ENCODE measurements at places on chromosomes 6 and 20. TPM values are rescaled to one million over a fixed set of nuclear protein-coding genes. Genes with fewer than 3 reads are reported as not detected.

- no peak for DNase-seq
Observed at GRCh38 chr6:30127238-30128093, 8.5 kb upstream of the TRIM40 start.

The OLIG3 gene
- not detected for total RNA-seq

GRCh38 chr6:127317388-127318128 lies 25.9 kb downstream of the ECHDC1 start:
- no peak for DNase-seq

The DAAM2 gene
- total RNA-seq, result 1.7 TPM

GRCh38 chr20:62156592-62157386 lies 13.2 kb downstream of the SS18L1 start:
- no peak for DNase-seq

The ADGB gene
- not detected for total RNA-seq

DNA sequence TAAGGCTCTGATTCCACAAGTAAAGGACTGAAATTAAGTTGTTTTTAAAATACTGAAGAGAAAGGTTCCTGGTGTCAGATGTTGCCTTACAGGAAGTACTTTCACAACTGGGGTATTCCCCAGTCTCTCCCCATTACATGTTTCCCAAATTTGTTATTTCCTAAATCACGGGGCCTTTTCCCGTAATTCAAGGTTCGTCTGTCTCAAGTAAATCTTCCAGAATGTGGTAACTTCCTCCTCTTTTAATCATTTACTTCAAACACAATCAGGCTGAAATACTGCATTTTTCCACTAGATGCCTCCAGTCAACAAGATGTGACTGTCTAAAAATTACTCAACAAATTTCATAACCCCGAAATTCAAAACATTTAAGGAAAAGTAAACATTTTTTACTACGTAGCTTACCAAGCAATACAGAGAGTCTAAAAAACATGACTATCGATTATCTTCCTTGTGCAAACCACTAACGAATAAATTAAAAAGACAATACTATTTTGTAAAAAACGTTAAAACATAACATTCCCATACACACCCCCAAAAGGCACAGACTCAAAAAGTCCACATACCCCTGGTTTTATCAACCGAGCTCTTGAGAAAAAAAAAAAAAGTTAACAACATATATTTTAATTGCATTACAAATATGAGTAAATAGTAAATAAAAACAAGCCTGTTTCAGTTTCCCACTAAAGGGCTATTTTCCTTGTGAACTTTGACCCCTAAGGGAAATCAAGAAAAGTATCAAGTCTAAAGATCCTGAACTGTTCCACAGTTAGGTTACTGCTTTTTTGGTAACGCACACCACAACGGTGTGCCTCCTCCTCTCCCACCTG lies 1.7 kb downstream of the SOD2 start:
- peak; percentile 96 for DNase-seq

The XKR7 gene
- 0.17 TPM for total RNA-seq

GRCh38 chr20:57707849-57708693 lies 1.7 kb downstream of the PMEPA1 start:
- no peak for DNase-seq

DNA sequence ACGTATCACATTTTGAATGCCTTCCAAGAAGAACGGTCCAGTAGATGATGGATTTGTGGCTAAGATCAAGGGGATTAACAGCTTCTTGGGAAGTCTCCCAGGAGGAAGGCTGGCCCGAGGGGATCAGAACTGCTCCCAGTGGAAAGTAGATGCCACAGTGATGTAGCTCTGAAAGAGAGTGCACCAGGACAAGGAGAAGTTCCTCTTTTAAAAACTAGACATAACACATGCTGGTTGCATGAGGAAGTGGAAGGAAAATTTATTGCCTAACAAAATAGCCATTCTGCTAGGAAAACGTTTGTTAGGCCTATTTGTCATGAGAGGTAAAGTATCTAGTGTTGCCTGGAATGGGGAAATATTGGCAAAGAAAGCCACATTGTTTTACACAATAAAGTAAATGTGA lies 87.8 kb downstream of the CDH26 start:
- DNase-seq, result peak; percentile 25

The PRRT1 gene
- total RNA-seq, result not detected

DNA sequence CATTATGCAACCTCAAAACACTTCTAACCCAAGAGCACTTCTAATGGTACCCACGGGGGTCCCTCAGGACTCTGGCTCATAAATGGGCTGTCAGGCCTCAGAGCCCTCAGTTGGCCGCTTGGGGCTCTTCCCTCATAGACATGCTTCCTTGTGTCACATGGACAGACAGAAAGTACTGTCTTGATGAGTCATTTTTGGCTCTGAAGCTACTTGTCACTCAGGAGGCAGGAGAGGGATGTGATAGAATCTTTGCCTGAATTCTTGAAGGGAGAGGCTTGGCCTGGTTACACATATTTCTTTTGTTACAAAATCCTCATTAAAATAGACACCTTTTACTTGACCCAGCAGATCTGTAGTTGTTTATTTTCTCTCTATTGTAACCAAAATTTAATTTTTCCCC lies 15.1 kb upstream of the EDN1 start:
- DNase-seq, result peak; percentile 30

DNA sequence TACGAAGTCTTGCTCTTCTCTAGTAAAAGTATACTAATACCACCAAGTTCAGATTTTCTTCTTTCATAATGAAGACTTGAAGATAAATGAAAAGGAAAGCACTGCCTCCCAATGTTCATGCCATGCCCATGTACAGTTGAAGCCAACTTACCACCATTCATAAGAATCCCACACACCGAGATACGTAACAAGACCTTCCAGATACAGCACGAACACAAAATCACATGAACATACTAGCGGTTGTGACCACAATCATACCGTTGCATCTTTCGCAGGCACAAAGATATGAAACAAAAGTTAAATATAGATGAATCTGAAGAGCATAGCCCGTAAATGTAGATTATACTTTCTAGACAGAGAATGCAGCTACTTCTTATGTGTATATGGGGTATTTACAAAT lies 412.5 kb downstream of the CBLN4 start:
- no peak for DNase-seq

The KIF25 gene
- total RNA-seq, result 0.05 TPM

GRCh38 chr6:156585859-156586258 lies 191.3 kb upstream of the ARID1B start:
- no peak for DNase-seq

DNA sequence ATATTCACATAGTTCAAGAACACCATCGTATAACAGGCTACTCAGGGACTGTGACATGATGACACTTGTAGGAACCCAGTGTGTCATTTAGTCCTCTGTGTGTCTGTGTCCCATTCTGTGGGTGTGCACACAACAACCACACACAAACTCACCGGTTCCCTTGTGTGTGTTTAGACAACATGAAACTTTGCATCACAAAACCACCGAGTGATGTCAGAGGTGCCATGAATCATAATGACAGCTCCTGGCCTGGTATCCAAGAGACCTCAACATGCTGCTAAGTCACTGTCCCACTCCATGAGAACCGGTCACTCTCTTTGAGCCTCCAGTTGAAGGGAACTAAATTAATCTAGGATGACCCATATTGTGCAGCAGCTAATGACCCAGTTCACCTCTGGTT lies 421.3 kb downstream of the PREX1 start:
- DNase-seq, result peak; percentile 75

- no peak for DNase-seq
Observed at GRCh38 chr6:150156460-150156859, 13.6 kb downstream of the PPP1R14C start.

The FLRT3 gene
- 5.2 TPM for total RNA-seq

GRCh38 chr20:63490416-63490815 lies 8.5 kb downstream of the EEF1A2 start:
- DNase-seq, result no peak

DNA sequence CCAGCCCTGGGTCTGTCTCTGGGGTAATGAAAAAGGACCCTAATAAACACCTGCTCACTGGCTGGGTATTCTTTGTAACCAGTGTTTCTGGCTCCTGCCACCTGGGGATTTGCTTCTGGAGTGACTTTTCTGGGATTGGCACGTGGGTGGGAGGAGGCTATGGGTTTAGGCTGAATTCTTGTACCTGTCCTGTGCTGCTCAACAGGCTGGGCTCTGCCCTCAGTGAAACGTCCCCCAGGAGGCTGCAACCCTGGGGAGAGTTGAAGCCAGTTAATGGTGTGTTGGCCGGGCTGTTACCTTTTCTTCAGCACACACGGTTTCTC lies 6.8 kb downstream of the NPBWR2 start:
- no peak for DNase-seq

DNA sequence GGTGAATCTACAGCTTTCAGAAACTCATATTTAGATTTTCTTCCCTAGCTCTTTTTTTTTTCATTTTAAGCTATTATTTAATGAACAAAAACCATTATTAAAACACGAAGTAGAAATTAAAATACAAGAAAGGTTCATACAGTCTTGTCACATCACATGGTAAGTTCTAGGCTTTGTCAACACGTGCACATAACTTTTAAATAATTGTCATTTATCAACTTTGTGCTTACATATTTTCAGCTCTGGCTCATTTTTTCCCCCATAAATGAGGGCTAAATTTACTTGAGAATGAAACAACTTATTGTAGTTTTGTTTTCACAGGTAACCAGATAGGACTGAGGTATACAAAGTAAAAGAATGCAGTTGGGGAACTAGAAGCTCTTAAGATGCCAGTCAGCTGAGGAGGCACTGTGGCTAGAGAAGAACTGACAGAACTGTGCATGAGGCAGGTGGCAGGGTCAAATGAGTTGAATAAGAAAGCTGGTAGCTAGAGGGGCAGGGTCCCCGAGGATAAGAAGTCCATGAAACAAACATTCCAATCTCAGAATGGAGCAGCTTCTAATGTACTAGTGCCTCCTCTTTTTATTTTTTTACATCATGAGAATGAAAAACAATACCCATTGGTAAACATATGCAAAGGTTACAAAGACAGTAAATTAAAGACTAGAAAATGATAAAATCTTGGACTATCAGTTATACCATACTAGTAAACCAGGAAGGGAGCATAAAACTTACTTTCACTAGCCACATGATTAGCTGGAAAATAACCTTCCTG lies 141.5 kb downstream of the MYB start:
- no peak for DNase-seq

The ADNP gene
- 27.1 TPM for total RNA-seq

DNA sequence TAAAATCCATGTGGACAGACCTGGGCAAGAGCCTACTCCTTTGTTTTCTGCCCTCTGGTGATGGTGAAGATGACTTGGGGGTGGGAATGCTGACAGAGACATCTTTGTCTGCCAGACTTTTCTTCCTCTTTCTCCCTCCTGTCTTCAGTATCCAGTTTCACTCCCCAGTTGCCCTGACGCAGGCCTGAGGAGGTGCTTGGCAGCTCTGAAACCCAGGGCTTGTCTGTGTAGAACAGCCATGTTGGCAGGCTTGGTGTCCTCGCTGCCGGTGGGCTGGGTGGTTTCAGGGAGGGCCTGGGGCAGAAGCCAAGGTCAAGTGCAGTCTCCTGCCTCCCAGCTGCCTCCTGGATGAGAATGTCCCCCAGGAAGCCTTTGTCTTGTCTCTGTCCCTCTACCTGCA lies 22.5 kb downstream of the CCDC167 start:
- DNase-seq, result no peak

DNA sequence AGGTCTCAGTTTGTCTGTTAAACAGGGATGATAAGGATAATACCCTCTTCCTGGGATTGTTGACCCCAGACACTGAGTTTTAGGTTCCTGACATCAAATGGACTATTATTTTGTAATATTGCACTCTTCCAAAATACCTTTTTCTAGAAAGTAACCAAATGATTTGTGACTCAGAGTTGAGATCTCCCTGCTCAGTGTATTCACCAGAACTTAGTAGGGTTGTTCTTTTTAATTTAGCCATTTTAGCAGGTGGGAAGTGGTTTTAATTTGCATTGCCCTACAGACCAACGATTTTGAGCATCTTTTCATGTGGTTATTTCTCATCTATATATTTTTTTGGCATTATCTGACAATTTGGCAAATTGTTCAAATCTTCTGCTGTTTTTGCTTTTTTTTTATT lies 75.1 kb downstream of the TMEM242 start:
- no peak for DNase-seq

DNA sequence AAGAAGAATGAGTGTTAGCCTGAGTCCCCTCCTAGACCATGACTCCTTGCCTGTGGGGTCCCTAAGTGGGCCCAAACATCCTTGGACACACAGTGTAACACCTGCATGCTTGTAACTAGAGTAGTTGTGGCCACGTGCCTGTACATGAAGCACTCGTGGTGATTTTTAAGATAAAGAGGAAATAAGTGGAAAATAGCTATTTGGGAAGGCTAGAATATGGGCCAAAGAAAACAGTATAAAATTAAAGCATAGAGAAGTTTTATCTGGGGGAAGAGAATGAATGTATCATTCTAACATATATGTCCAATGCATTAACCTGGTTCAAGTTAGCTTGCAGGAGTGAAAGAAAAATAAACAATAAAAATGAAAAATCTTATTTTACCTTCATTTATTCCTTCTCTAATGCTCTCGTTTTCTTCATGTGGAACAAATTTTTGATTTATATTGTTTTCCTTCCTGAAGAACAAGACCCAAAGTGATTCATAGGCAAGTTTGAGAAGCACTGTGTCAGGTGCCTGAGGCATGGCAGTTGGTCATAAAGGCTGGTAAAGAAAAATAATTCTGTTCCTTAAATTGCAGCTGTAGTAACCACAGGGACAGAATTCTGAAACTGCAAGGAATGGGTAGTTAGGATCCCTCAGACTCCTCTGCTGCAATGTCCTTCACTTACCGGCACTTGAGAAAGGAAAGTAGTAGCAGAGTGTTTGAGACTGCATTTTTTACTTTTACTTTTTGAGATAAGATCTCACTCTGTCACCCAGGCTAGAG lies 8.5 kb upstream of the CST3 start:
- peak; percentile 79 for DNase-seq

The WFDC12 gene
- not detected for total RNA-seq

The SCUBE3 gene
- total RNA-seq, result 0.17 TPM

The BMP7 gene
- total RNA-seq, result not detected

DNA sequence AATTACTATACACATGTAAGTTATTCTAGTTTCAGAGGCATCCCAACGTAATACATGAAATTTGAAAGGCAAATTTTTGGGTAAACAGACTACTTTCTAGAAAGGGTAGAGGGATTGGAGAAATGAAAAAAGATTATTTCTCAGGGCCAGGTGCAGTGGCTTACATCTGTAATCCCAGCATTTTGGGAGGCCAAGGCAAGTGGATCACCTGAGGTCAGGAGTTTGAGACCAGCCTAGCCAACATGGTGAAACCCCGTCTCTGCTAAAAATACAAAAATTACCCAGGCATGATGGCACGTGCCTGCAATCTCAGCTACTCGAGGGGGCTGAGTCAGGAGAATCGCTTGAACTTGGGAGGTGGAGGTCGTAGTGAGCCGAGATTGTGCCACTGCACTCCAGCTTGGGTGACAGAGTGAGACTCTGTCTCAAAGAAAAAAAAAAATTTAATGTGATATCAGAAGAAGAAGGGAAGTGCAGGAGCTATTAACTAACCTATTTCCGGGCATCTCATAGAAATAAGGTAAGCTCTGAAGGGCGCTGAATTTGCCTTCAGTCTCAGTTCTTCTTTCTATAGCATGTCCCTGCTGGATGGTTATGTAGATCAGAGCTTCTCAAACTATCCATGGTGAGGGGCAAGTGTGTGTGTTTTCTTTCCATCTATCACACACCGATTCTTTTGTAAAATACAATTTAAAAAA lies 100.3 kb upstream of the MTHFD1L start:
- no peak for DNase-seq
